ENCODE measurements at places on chromosomes 2 and 18. TPM values are rescaled to one million over a fixed set of nuclear protein-coding genes. Genes with fewer than 3 reads are reported as not detected.

CHCHD5 gene
- total RNA-seq, result 27.1 TPM

ACTG2 gene
- 2.3 TPM for total RNA-seq

NEUROD1 gene
- total RNA-seq, result not detected

IL1F10 gene
- total RNA-seq, result not detected

ACKR3 gene
- total RNA-seq, result 23.9 TPM

Measured in airway epithelial cell (primary cell).